Activated CD4-positive, alpha-beta T cell treated with anti-CD3 and anti-CD28 coated beads for 36 hours (primary cell): ENCODE measurements at places on chromosomes 3 and 15. TPM values are rescaled to one million over a fixed set of nuclear protein-coding genes. Genes with fewer than 3 reads are reported as not detected.

Gene HCN4
- not detected for total RNA-seq

Gene APEH
- 137 TPM for total RNA-seq

Gene SPESP1
- 1.3 TPM for total RNA-seq

Gene TLR9
- 0.59 TPM for total RNA-seq

- DNase-seq: no peak
Observed at GRCh38 chr3:24343084-24343783, 151.4 kb downstream of the THRB start.

DNA sequence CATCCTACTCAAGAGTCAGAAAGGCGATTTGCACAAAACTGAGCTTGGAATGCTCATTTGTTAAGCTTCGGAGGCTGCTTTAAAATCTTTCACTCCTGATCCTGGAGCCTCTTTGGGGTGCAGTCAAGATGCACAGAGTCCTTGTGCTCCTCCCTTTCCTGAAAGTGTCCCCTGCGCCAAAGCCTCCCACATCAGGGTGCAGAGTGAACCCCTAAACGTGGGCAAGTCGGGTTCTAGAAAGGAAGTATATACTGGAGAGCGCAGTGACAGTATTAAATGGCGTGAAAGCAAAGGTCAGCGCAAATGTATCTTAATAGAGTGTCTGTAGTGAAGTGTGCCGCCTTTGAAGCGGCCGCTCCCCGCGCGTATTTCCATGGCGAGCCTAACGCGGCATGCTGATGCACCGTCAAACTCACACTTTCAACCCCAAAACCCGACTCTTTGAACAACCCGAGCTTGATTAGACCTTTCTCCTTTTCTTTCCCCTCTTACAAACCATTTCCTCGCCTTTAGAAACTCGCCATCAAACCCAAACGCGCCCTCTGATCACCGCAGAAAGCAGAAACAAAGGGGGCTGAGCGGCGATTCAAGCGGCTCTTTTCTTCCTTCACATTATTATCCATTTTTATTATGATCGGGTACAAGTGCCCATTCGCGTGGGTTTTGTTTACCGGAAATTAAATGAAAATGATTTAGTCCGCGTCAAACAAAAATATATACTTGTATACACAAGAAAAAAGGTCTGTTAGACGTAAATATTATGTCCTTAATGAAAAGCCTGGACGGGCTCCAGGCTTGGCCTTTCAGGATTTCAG lies 18.3 kb downstream of the ZIC4 start:
- DNase-seq: no peak
